ENCODE measurements at places on chromosomes 5 and 9. TPM values are rescaled to one million over a fixed set of nuclear protein-coding genes. Genes with fewer than 3 reads are reported as not detected.

AIF1L gene
- 76.0 TPM for total RNA-seq

EFNA5 gene
- 63.1 TPM for total RNA-seq

PCDHGC4 gene
- total RNA-seq, result 2.6 TPM

MSX2 gene
- total RNA-seq, result 16.6 TPM

GRCh38 chr9:81103597-81104471, 585.5 kb downstream of the TLE1 start:
- H3K4me1 ChIP-seq, result peaks cover 4% of the 10 kb centered on the region
- H3K36me3 ChIP-seq, result no peaks in the 10 kb centered on the region
- no peak overlapping the region for H3K4me3 ChIP-seq
- DNase-seq, result no peak
- H3K27me3 ChIP-seq, result no peaks in the 10 kb centered on the region

- no peak for DNase-seq
- no peaks in the 10 kb centered on the region for H3K4me1 ChIP-seq
- no peak overlapping the region for H3K27ac ChIP-seq
- no peak overlapping the region for H3K4me3 ChIP-seq
- H3K36me3 ChIP-seq, result no peaks in the 10 kb centered on the region
- no peaks in the 10 kb centered on the region for H3K27me3 ChIP-seq
Observed at GRCh38 chr5:36334315-36334714, 32.6 kb upstream of the RANBP3L start.

DNA sequence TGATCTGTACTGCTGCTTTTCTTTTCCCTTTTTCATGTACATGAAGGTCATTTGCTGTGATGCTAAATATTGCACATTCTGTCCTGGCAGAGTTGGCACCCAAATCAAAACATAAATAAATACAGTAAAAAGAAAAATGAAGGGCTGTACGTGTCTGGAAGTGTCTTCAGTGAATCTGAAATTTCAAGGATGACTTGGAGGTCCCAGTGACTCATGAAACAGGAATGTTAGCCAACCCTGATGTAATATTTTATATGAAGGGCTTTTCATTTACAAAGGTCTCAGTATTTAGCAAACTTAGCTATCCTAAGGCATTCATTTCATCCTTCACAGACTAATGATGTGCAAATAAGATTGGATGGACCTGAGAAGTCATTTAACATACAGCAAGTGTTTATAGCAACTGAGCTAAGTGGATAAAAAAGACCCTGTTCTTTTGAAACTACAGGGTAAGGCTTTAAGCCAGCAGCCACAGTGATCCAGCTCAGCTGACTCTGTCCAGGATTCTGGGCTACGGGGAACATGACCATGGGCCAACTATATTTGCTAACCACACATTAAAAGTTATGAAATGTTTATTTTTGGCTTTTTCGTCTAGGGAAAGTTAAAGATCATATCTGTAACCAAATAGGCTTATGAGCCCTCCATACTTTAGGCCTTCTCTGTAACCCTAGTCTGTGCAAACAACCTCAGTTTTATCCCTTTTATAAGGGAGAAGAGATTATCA, 104.0 kb upstream of the DMRTA1 start:
- DNase-seq, result no peak
- no peaks in the 10 kb centered on the region for H3K36me3 ChIP-seq
- H3K27me3 ChIP-seq, result no peaks in the 10 kb centered on the region
- H3K4me1 ChIP-seq, result no peaks in the 10 kb centered on the region
- no peak overlapping the region for H3K4me3 ChIP-seq

GRCh38 chr9:37417857-37418618, 4.5 kb upstream of the GRHPR start:
- H3K4me3 ChIP-seq, result no peak overlapping the region
- no peaks in the 10 kb centered on the region for H3K4me1 ChIP-seq
- H3K27me3 ChIP-seq, result no peaks in the 10 kb centered on the region
- no peaks in the 10 kb centered on the region for H3K36me3 ChIP-seq

GRCh38 chr5:95591490-95591901, 28.4 kb upstream of the GPR150 start:
- H3K36me3 ChIP-seq, result no peaks in the 10 kb centered on the region
- H3K4me1 ChIP-seq, result no peaks in the 10 kb centered on the region
- no peak for DNase-seq
- no peak overlapping the region for H3K4me3 ChIP-seq

DNA sequence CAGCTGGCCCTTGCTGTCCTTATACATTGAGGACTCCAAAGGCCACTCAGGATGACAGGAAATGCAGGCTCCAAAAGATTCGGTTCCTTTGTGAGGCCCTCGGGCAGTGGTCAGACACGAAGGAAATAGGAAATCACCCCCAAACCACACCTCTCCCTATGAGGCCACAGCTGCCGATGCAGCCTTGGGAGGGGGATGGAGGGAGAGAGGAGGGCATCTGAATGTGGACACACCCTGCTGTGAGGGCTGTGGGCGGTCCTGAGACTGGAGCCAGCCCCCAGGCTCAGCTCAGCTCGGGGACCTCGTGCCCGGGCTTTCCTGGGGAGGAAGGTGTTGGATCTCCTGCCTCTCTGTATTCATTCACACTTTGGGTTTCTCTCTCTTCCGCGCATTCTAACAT, 2.7 kb upstream of the CLPTM1L start:
- no peak for DNase-seq
- H3K4me3 ChIP-seq, result no peak overlapping the region
- H3K27ac ChIP-seq, result no peak overlapping the region
- peaks cover 9% of the 10 kb centered on the region for H3K36me3 ChIP-seq
- H3K27me3 ChIP-seq, result no peaks in the 10 kb centered on the region

DNA sequence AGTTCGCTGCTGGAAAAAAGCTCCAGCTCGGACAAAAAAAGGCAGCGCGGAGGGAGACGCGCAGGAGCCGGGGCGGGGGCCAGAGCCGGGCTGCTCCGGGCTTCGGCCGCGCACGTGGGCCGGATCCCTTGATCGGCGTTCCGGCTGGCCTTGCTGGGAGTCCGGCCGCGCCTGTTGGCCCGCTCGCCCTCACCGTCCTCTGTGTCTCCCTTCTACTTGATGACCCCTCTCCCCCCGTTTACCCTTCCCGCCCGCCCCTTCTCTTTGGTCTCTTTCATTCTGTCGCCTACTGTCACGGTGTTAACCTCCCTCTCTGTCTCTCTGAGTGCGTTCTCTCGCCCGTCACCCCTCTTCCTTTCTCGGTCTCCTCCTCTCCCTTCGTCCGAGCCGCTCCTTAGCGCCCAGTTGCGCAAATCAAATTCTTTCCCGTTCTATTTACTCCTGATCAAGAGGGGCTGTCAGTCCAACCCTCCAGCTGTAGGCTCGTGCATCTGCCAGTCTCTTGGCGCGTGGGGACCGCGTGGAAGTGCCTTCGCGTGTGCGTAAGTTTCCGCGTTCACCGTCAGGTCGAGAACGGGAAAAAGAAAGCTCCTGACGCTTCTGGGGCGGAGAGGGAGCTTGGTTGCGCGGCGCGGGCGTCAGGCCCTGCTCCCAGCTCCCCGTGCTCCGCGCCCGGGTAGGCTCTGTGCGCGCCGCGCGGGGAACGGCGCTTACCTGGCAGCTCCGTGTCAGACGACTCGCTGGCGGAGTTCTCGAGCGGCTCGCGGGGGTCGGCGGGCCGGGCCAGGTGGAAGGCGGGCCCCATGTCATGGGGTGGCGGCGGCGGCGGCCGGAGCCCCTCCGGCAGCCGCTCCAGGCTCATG, 798 bp downstream of the PITX1 start:
- peak; percentile 84 for DNase-seq
- no peaks in the 10 kb centered on the region for H3K4me1 ChIP-seq
- H3K36me3 ChIP-seq, result peaks cover 3% of the 10 kb centered on the region
- H3K4me3 ChIP-seq, result peak overlapping the region; percentile 83

GRCh38 chr9:68949271-68950000, 64.5 kb downstream of the PRKACG start:
- H3K4me1 ChIP-seq, result peaks cover 15% of the 10 kb centered on the region
- H3K27me3 ChIP-seq, result no peaks in the 10 kb centered on the region
- no peaks in the 10 kb centered on the region for H3K36me3 ChIP-seq
- DNase-seq, result peak; percentile 55

DNA sequence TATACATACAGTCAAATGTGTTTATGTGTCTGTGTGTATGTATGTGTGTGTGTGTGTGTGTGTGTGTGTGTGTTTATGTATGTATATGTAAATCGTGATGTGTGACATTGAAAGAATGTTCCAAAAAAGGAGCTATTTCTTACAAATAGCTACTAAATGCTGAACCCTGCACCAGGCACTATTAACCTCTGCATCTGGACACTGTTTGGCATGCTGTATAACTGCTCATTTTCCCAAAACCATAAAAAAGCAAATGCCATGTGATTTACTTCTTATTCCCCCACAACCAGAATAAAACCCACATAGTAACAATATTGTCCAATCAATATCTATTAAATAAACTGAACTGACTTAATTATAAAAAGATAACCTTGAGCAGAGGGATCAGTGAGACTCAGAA, 91.1 kb downstream of the NR6A1 start:
- no peak overlapping the region for H3K4me3 ChIP-seq
- peak overlapping the region; percentile 14 for H3K27ac ChIP-seq
- H3K27me3 ChIP-seq, result no peaks in the 10 kb centered on the region

GRCh38 chr5:137607771-137608170, 108.6 kb upstream of the SPOCK1 start:
- H3K36me3 ChIP-seq, result no peaks in the 10 kb centered on the region
- H3K27me3 ChIP-seq, result peaks cover 13% of the 10 kb centered on the region
- no peaks in the 10 kb centered on the region for H3K4me1 ChIP-seq
- no peak overlapping the region for H3K27ac ChIP-seq
- DNase-seq, result peak; percentile 29

- no peaks in the 10 kb centered on the region for H3K4me1 ChIP-seq
- DNase-seq, result no peak
- no peak overlapping the region for H3K27ac ChIP-seq
- no peaks in the 10 kb centered on the region for H3K27me3 ChIP-seq
- H3K4me3 ChIP-seq, result no peak overlapping the region
Observed at GRCh38 chr5:103667068-103667467, 104.5 kb upstream of the NUDT12 start.

DNA sequence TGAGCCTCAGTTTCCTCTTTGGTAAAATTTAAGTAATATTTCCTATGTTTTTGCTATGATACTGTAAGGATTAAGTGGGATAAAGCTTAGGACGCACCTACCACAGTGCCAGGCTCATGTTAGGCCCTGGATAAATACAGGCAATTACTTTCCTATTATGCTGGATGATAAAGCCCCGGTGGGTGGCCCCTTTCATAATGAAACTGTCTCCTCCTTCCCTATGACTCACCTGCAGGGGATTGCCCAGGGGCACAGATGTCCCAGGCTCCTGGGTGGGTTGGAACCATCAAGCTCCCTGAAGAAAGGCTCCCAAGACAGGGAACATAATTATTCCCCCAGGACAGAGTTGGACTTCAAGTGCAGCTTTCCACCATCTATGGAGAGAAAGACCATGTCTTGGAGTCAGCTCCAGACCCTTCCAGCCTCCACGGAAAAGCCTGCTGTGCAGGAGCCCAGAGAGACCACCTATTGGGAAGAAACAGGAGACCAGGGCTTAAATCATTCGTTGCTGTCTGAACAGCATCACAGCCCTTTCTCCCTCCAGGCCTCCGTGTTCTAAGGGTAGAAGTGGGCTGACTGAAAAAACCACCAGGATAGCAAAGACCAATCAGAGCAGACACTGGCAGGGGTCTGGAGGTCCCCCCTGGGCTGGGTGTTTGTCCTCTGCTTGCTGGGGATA, 43.2 kb upstream of the FOXE1 start:
- DNase-seq, result peak; percentile 74
- H3K27ac ChIP-seq, result no peak overlapping the region
- H3K4me3 ChIP-seq, result no peak overlapping the region
- H3K36me3 ChIP-seq, result no peaks in the 10 kb centered on the region

GRCh38 chr5:160792732-160793529, 59.1 kb downstream of the ATP10B start:
- H3K4me3 ChIP-seq, result no peak overlapping the region
- H3K36me3 ChIP-seq, result no peaks in the 10 kb centered on the region
- peaks cover 5% of the 10 kb centered on the region for H3K27me3 ChIP-seq
- no peak overlapping the region for H3K27ac ChIP-seq
- peaks cover 4% of the 10 kb centered on the region for H3K4me1 ChIP-seq
